ENCODE measurements at places on chromosomes 3 and 15.

GRCh38 chr3:13553686-13554085 lies 4.8 kb downstream of the FBLN2 start:
- no peak for DNase-seq

DNA sequence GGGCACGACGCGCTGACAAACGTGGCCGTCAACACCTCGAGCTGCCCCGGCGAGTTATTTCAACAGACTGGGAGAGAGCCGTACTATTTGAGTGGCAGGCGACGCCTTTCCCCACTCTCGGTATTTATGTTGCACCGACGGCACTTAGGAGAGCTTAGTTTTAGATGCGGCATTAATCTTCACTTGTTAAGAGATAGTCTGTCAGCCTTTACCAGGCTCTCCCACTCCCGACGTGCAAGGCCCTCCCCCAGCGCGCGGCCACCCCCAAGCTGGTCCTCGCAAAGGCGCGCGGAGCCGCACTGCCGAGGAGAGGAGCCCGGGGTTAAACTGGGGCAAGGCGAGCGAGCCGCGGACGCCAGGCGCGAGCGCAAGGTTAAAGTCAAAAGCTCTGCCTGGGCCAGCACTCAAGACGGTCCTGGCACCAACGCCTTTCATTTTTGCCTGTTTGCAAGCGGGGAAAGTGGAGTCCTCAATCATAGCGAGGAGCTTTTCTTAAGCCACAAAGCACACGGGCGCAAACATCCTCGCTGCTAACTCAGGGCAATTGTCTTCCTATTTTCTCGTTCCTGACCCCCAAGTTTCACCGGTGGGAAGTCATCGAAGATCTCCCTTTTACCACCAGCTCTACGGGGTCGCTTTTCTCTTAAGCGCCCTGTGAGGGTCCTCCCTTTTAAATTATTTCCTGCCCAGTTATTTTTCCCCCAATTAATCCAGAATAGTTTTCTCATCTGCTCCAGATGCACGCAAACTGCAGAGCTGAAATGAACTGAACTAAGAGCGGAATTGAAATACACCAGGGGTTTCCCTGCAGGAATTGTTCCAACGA lies 86.6 kb downstream of the NR2F2 start:
- no peak for DNase-seq

- no peak for DNase-seq
Observed at GRCh38 chr3:112116748-112117186, 16.3 kb downstream of the GCSAM start.

DNA sequence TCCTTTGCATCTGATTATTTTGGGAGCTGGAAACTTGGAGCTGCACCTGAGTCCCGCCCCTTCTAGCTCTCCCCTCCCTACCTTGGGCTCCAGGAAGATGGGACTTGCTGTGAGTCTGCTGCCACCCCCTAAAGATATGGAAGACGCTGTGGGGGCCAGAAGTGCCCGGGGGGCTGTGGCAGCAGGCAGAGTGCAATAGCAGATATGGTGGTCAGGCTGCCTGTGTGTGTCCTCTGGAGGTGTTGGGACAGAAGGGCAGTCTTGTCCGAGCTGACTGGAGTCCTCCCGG lies 485 bp downstream of the PAK6 start:
- no peak for DNase-seq

- no peak for DNase-seq
Observed at GRCh38 chr3:142072816-142073215, 76.5 kb downstream of the TFDP2 start.

DNA sequence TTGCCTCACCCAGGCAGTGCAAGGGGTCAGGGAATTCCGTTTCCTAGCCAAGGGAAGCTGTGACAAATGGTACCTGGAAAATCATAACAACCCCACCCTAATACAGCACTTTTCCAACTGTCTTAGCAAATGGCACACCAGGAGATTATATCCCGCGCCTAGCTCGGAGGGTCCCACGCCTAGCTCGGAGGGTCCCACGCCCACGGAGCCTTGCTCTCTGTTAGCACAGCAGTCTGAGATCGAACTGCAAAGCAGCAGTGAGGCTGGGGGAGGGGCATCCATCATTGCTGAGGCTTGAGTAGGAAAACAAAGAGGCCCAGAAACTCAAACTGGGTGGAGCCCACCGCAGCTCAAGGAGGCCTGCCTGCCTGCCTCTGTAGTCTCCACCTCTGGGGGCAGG lies 208.1 kb downstream of the FHIT start:
- no peak for DNase-seq

GRCh38 chr3:13800064-13800463 lies 79.8 kb downstream of the WNT7A start:
- DNase-seq, result no peak

GRCh38 chr3:159586571-159587202 lies 401.9 kb upstream of the IL12A start:
- no peak for DNase-seq

GRCh38 chr15:36389107-36389506 lies 190.3 kb upstream of the CDIN1 start:
- no peak for DNase-seq

- no peak for DNase-seq
Observed at GRCh38 chr3:32972482-32973146, 21.2 kb downstream of the CCR4 start.

- DNase-seq, result no peak
Observed at GRCh38 chr3:140292684-140293083, 357.7 kb downstream of the CLSTN2 start.

DNA sequence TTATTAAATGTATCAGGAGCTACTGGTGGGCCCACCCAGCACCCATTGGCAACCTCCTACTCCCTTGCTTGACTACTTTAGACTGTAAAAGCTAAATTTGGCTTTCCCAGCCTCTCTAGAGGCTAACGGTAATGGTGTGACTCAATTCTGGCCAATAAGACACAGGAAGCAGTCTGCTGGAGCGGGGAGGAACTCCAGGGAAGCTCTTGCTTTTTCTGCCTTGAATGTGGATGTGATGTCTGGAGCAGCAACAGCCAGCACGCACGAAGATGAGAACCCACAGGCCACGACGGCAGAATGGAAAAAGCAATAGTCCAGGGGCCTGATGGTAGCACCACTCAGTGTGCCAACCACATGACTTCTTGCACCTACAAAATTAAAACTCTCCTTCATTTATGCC lies 39.9 kb downstream of the RAB6B start:
- no peak for DNase-seq

DNA sequence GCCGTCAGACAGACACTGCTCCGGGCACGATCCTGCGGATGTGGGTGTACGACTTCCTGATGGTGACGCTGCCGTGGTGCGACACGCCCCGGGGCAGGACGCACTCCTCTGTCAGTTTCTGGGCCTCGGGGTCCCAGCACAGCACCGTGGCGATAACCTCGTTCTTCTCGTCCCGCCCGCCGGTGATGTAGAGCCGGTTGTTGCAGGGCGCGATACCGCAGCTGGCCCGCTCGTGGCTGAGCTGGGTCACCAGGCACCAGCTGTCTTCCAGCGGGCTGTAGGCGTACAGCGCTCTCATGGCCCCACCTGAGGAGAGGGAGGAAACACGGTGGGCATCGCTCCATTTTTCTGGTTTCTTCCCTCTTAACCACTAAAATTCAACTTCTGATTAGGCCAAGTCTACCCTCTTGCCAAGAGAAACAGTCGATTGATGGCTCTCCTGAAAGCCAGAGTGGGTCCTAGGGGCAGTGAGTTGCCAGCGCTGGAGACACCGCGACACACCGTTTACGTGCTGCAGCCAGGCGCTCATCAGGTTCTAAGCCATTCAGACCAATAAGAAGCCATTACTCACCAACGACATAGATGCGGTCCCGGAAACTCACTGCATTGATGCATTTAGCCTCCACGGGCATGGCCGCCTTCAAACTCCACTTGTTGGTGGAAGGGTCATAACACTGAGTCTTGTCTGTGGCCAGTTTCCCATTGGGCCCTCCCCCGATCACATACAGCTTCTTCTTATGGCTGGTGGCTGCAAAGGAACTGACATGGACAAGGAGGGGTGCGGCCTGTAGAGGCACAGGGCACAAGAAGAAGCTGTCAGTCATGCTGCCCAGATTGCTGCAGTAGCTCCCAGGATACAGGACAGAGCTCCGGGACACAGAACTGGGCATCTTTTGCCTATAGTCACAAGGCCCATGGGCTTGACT lies 63.3 kb downstream of the KLHL6 start:
- no peak for DNase-seq

GRCh38 chr3:141710888-141711616 lies 27.0 kb upstream of the RNF7 start:
- no peak for DNase-seq

DNA sequence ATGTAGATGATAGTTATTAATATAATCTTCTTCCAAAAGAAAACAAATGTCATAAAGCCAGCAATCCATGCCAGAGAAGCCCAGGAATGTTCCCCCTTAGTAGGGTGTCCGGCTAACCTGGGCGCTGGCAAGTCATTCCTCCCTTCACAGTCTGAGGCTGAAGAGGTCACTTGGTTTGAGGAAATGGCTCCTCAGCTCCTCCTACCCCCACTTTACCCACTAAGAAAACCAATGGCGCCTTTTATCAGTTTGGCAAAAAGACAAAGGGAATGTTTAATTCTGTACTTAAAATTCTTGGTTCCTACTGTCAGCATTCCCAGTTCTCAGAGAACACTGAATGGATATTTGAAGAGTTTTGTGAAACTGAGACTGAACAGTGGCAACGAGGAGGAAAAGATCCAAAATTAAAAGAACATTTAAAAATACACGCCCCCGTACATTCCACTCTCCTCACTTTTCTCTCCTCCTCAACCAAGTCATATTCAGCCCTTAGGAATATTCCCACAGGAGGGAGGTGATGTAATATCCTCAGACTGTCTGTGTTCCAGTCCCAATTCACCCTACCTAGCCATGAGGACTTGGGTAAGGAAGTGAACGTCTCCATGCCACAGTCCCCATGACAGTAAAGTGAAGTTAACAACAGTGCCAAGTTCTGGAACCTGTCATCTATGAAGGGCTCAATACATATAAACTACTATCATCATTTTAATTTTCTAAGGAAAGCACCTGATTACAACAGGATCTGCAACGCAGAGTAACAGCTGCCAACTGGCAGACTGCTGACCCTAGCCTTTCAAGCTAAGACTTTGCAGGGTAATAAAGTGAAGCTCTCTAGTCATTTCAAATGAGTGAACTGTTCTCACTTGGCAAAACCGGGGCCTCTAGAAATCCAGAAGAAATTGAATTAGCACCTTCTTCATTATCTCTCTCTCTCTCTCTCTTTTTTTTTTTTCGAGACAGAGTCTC lies 234.5 kb upstream of the ICE2 start:
- DNase-seq, result no peak

Measured in activated CD4-positive, alpha-beta T cell treated with anti-CD3 and anti-CD28 coated beads, Interleukin-2, amount 50 U/mL, for 48 hours (primary cell).